ENCODE measurements at places on chromosomes 7 and 10.

DNA sequence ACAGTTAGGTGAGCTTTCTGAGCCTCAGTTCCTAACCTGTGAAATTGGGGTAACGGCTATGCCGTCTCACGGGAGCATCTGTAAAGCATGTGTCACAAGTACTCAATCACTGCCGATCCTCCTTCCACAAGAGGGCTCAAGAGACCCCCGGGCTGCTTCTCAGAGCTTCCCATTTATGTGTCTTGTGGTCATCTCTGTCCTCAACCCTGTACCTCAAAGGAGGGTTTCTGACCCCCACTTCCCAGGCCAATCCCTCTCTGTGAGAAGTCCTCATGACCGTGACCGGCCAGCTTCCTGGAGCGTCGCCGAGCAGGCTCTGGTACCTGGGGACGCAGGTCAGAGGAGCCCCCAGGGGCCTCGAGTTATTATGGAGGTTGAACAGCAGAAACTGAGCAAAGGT is 510 bp upstream of the TRPV5 start:
- DNase-seq: no peak

DNA sequence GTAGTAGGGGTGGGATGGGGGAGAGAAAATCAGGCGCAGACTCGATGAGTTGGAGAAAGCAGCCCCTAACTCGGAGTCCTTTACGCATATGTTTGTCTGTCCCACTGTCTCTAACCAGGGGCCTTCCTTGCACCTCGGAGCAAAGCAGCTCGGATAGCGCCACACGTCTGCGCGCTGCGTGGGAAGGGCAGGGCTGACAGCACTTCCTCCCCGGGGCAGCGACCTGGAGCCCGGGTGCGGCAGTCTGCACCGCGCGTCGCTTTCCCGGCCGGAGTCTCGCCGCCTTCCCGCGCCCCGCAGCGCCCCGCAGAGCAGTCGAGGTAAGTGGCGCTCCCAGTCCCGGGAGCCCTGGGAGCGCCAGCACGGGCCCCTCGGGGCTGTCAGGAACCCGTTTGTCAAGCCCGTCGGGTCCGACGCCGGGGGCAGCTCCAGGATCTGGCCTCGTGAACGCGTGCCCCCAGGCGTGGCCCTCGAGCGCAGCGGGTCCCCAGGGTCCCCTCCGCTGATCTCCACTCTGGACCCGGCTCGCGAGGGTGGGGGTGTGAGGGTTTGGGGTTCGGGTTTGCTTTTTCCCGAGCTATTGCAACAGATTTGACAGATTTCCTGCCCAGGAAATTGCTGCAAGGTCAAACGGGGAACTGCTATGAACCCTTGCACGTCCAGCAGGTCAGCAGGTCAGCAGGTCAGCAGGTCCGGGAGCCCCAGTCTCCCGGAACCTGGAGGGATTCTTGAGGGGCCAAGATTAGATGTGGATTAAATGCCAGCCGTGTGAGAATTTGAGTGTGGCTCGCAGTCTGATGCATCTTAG is 597 bp downstream of the APBB1IP start:
- peak; percentile 67 for DNase-seq

DNA sequence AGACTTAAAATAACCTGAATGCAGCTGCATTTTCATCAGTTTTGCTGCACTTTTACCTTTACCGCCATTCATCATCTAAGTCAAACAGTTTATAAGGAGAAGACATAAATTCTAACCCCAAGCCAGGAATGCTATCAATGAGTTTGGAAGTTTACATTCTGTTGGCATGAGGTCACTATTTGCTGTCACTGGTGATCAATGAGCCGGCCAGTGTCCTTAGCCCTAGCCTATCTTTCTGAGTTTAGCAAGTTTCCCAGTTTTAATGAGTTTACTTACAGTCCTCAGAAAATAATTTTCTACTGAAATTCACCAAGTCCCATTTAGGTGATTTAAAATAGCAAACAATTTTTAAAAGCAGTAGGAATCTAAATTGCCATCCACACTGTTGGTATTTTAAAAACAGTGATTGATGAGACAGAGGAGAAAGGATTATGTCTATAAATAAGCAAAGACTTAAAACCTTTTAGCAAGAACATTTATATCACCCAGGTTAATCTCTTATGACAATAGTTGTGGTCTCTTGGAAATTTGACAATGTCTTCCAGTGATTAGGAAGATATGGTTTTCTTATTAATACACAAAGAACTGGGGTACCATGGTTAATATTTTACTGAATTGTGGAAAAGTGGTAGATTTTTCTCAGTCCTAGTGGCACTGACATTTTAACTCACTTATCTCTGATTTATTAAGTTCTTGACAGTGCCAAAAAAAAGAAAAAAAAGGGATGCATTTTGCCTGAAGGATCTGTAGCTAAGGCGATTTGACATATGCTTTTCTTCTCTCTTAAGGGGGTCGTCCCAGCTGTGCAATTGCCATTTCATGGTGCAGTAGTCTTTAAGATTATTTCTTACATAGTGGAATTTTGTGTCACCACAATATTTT is 443.4 kb upstream of the ANKRD30A start:
- no peak for DNase-seq

GRCh38 chr10:3222068-3222467 is 49.5 kb upstream of the PITRM1 start:
- DNase-seq: no peak

DNA sequence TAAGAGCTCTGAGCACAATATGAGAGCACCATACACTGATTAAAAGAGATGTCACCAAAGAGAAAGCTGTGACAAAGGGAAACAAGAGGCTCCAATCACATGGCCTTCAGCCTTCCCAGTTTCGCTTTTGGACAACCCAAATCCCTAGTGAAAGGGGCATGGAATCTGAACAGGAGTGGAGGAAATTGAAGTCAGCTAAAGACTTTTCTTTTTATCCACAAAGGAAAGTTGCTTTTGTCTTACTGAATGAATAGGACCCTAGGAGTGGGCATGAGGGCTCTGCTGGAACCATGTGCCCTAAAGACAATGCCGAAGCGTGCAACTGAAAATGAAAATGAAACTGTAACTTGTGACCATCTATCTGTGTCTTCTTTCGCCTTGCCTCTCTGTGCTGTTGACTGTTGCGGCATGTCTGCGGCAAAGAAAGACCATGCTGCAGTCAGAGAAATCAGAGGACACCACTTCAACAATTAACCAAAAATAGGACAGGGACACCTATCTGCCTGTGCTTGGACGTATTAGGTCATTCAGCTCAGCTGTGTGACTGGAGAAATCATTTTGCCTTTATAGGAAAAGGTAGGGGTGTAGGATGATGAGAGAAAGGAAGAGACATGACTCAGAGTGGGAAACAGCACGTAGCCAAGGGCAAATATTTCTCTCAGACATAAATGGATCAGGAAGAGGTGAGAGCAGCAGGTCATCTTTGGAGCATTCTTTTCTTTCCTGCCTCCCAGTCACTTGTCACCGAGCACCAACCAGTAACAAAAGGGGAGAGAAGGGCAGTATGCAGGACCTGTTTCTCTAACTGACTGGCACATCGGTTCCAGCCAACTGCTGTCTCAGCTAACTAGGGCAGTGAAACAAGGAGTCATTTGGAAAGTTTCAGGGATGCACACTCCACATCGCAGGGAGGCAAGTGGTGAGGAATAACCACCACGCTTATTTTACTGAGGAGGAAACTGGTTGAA is 12.3 kb downstream of the CAV2 start:
- no peak for DNase-seq

DNA sequence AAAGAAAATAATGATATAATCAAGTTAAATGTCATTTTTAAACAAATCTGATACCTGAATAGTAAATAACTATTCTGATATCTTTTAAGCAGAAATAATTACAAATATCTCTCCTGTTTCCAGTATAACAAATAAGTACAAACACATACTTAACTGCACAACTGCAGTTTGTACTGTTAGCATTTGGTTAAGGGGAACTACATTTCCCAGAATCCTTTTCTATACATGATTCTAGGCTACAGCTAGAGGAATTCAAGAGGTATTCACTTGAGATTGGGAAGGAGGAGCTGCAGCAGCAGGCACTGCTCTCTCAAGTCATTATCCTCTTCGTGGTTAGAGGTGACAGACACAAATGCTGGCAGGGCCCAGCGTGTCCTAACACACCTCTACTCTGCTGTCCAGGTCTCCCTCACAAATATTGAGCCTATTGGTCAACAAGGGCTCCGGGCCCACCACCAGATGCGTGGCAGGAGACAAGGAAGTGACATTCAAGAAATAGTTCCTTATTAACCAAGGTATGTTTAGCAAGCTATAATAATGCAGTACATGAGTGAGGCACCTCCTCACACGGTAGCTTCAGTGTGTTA is 255.1 kb upstream of the MKLN1 start:
- DNase-seq: no peak

DNA sequence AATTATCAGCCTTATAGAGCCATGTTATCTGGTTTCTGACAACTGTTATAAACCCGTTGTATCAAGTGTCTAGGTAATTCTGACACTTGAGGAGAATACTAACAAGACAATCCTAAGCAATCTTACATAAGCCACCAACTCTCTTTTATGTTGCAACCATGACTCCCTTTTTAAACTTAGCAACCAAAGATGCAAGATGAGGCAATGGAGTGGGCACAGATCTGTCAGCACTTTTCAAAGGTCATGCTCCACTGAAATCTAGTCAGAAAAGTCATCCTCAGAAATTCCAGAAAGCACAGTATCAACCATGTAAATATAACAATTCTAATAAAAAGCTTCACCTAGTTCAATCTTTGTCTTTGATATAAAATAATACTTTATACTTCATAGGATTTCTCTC is 77.0 kb upstream of the SEMA3A start:
- no peak for DNase-seq

DNA sequence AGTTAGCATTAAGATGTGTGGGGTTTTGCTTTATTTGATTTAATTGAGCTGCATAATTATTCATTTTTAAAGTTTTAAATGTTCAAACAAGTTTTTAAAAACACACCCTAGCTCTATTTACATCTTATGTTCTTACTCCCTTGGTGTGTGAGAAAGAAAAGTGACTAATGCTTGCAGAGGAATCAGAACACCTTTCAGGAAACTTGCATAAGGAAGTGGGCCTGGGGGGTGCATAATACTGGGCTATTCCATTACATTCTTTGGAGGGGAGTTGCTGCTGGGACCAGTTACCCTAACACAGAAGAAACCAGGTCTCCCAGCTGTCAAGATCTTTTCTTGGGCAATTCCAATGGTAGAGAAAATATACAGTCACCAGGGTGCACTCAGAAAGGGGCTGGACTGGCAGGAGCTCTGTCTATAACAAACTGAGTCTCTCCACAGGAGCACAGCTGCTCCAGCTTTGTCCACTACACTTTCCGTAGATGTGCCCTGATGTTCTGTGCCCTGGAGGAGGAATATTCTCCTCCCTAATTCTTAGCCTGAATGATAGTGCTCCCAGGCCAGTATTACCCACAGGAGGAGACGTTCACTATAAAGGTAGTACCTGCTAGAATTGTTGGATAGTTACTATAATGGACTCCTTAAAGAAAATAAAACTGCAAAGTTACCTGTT is 304.2 kb downstream of the CDC14C start:
- DNase-seq: no peak

DNA sequence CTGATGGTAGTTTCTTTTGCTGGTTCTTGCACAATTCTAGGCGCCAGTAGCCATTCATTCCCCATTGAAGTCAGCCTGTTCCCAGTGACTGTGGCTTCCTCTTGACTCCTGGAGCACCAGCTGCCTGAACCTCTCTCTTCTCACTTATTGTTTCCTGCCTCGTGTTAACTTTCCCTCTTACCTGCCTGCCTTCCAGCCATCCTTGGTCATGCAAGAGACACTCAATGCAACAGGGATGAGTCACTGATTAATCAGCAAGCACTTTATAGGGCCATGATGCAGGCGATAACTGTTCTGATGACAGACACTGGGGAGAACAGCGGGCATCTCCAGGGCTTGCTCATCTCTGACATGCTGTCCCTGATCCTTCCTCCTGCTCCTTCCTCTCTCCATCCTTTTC is 122.0 kb downstream of the PLCE1 start:
- DNase-seq: no peak

- DNase-seq: no peak
These were observed 51.7 kb downstream of the SGMS1 start for GRCh38 chr10:50572017-50572491.

- DNase-seq: peak; percentile 7
These were observed 11.7 kb upstream of the CALML3 start for GRCh38 chr10:5512881-5513612.

- DNase-seq: no peak
These were observed 33.0 kb upstream of the RNF32 start for GRCh38 chr7:156607332-156608172.

GRCh38 chr7:155346285-155346684 is 48.6 kb downstream of the INSIG1 start:
- no peak for DNase-seq

DNA sequence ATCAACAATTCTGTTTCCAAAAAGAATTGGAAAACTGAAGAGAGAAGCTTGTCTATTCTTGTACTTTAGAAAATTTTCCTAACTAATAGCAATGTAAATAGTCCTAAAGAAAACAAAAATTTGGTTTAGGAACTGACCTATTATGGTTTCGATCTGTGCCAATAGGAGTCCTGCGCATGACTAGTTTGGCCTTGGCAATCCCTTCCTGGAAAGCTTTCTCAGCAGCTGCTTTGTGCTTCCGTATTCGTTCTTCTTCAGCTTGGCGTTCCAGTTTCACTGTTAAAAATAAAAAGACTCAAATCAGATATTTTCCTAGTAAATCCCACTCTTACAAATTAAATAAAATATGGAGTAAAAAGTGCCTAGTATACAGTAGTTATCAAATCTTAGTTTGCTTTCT is 36.6 kb downstream of the FZD9 start:
- DNase-seq: no peak

DNA sequence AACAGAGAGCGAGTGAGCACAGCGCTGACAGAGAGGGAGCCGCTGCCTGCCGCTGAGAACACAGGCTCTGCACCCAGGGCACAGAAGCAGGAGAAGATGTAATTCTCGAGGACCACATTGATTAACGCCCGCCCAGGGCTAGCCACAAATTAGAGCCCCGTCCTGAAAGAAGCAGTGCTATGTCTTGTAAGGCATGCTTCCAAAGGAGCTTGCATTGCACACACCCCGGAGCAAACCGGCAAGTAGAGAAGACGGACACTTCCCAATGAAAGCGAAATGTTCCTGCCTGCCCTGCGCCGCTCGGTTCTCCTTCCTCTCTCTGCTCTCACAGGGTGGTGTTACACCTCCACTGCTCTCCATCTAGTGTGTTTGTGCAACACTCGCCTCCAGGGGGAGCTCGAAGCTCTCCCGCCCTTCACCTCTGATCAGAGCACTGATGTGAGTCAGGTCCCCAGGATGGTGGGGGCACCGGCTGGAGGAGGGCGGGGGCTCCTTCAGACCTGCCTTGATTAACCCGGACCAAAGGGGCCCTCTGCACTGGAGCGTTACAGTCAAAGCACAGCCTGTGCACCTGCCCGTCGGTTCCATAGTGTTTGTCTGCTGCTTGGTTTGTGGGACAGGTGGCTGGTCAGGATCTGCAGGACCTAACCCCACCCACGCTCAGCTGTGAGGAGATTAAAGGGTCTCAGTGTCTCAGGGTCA is 316.5 kb downstream of the ADARB2 start:
- peak; percentile 40 for DNase-seq

DNA sequence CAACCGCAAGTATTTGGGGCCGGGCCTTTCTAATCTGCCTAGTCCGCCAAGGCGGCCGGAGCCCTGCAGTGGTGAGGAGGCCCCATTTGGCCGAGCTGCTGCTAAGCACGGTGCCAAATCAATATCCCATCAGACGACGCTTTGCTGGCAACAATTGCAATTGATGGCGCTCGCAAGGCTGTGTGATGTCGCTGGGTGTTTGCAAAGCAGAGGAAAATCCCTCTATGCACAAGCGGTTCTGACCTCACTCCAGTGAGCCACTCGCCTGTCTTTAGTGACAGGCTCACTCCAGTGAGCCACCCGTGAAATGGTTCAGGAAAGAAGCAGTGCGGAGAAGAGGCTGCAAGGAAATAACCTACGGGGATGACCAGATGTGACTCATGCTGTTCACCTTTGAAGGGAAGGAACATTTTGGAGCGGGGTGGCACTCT is 18.3 kb upstream of the PDE1C start:
- no peak for DNase-seq
